Ascending aorta (tissue), 2 donors: ENCODE measurements at places on chromosomes 16 and 17. TPM values are rescaled to one million over a fixed set of nuclear protein-coding genes. Genes with fewer than 3 reads are reported as not detected.

GRCh38 chr17:40610359-40610758 is 37.3 kb downstream of the SMARCE1 start:
- no peak for DNase-seq
- no peaks in the 10 kb centered on the region for H3K27me3 ChIP-seq
- no peak overlapping the region for H3K4me3 ChIP-seq
- H3K27ac ChIP-seq = no peak overlapping the region
- no peaks in the 10 kb centered on the region for H3K36me3 ChIP-seq
- no peaks in the 10 kb centered on the region for H3K4me1 ChIP-seq

DNA sequence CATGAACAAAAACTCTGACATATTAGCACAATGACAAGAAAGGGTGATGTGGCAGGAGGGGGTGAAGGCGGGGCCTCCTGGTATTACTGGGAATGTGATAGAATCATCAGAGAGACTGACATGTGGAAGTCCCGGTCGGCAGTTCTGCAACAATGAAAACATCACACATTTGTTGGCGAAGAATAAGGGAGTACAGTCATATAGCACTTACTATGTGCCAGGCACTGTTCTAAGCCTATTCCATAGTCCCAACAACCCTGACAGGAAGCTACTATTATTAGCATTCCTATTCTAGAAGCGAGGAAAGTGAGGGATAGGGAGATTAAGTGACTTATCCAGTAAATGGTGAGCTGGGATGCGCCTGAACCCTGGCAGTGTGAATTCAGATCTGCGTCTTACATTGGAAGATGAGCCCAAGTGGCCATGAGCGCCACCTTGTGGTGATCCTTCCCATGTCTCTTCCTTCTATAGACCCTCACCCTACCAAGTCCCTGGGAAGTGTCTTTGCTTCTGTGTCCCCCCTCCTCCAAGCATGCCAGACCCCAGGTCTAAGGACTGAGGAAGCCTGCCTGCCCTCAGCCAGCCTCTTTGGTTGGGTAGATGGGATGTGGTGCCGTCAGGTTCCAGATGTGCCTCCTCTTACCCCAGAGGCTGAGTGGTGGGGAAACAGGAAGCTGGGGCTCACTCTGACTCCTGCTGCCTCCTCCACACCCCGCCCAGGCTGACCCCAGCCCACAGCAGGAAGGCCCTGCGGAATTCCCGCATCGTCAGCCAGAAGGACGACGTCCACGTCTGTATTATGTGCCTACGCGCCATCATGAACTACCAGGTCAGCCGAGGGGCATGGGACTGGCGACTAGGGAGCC is 14.0 kb downstream of the FMNL1 start:
- peak; percentile 84 for DNase-seq
- H3K4me3 ChIP-seq = no peak overlapping the region
- H3K27ac ChIP-seq = no peak overlapping the region
- no peaks in the 10 kb centered on the region for H3K27me3 ChIP-seq
- no peaks in the 10 kb centered on the region for H3K4me1 ChIP-seq

GRCh38 chr16:25134166-25134700 is 22.7 kb downstream of the LCMT1 start:
- H3K27me3 ChIP-seq = no peaks in the 10 kb centered on the region
- no peak overlapping the region for H3K4me3 ChIP-seq
- DNase-seq = no peak
- H3K4me1 ChIP-seq = no peaks in the 10 kb centered on the region

DNA sequence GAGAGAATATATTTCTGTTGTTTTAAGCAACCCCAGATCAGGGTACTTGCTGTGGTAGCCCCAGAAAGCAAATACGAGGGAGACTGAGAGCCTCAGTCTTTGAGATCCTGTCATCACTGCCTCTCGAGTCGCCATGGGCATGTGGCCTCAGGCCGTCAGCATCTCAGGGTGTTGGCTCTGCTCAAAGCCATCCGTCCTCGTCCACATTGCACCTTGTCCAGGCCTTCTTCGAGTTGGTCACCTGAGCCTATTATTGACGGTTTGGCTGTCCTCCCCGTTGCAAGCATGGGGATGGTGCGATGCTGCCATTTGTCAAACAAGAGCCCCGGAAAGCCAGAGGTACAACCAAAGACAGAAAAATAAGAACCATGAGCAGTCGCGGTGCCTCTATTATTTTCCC is 136.9 kb downstream of the IRF8 start:
- H3K36me3 ChIP-seq = no peaks in the 10 kb centered on the region
- no peaks in the 10 kb centered on the region for H3K27me3 ChIP-seq
- H3K27ac ChIP-seq = no peak overlapping the region
- DNase-seq = no peak

The LDHD gene
- total RNA-seq = 7.5 TPM

The ZP2 gene
- total RNA-seq = not detected

DNA sequence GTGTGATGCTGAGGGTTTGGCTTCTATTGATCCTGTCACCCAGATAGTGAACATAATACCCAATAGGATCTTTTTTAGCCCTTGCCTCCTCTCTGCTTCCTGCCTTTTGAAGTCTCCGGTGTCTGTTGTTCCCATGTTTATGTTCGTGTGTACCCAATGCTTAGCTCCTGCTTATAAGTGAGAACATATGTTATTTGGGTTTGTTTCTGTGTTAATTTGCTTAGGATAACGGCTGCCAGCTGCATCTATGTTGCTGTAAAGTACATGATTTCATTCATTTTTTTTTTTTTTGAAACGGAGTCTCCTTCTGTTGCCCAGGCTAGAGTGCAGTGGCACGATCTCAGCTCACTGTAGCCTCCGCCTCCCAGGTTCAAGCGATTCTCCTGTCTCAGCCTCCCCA is 23.0 kb downstream of the DUS2 start:
- no peak for DNase-seq
- H3K4me1 ChIP-seq = no peaks in the 10 kb centered on the region
- no peaks in the 10 kb centered on the region for H3K27me3 ChIP-seq

- no peaks in the 10 kb centered on the region for H3K36me3 ChIP-seq
- no peak for DNase-seq
- no peaks in the 10 kb centered on the region for H3K27me3 ChIP-seq
Observed at GRCh38 chr17:17755715-17756114, 74.5 kb downstream of the RAI1 start.

The TP53TG3D gene
- not detected for total RNA-seq

DNA sequence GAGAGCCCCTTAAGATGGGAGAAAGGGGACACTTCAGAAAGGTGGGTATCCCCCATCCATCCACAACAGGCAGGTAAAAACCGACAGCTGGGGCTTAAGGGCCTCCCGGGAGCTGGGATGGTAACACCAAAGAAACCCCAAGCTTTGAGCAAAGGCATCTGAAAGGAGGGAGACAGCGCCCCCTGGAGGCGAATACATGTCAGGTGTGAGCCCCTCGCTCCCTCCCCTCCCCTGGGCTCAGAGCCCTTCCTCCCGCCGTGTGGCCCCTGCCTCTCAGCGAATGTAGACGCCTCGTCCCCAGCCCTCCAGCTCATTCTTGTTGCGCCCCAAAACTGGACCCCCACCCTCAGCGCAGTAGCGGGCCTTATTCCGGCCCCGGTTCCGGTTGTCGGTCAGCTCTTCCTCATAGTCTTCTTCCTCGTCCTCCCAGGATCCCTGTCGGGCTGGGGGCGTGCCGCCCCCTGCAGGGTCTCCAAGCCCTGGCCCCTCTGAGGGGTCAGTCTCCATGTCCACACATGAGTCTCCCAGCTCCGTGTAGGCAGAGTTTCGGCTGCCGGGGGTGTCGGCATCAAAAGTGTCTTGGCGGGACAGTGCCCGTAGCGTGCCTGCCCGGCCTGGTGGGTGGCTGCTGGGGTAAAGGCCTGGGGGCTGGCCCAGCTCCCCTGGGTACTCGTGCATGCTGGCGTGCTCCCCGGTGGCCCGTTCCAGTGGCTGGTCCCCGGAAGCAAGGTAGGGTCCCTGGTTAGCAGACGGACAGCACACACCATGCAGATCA is 9.1 kb upstream of the ARL5C start:
- H3K36me3 ChIP-seq = peaks cover 30% of the 10 kb centered on the region
- no peaks in the 10 kb centered on the region for H3K4me1 ChIP-seq
- H3K27ac ChIP-seq = no peak overlapping the region
- H3K27me3 ChIP-seq = no peaks in the 10 kb centered on the region
- peak; percentile 89 for DNase-seq
- H3K4me3 ChIP-seq = no peak overlapping the region

- H3K4me3 ChIP-seq = no peak overlapping the region
- H3K4me1 ChIP-seq = no peaks in the 10 kb centered on the region
- H3K27me3 ChIP-seq = no peaks in the 10 kb centered on the region
- no peak overlapping the region for H3K27ac ChIP-seq
Observed at GRCh38 chr17:74798239-74798707, 22.1 kb upstream of the NAT9 start.

DNA sequence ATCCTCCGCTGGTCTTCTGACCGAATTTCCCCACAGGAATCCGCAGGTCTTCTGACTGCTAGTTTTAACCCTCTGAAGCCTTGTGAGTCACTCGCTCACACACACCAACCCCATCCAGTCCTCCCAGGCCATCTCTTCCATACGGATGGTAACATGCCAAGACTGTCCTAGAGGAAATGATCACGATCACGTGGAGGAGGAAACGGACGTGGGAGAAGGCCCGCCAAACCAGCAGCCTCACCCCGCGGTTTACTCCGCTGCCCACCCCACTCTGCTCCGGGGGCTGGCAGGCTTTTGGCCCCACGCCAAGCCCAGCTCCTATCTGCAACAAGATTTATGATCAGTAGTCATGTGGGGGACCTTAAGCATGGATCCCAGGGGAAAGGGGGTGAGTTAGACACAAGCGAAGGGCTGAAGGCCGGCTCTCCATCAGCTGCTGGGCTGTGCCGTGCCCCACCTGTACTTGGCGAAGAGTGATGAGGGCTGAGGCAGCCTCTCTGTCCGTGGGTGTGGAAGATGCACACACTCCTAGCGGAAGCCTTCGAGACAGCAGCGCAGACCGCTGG is 1.5 kb upstream of the FAAP100 start:
- no peaks in the 10 kb centered on the region for H3K27me3 ChIP-seq
- H3K4me1 ChIP-seq = peaks cover 17% of the 10 kb centered on the region
- peak overlapping the region; percentile 81 for H3K4me3 ChIP-seq
- H3K36me3 ChIP-seq = peaks cover 15% of the 10 kb centered on the region

DNA sequence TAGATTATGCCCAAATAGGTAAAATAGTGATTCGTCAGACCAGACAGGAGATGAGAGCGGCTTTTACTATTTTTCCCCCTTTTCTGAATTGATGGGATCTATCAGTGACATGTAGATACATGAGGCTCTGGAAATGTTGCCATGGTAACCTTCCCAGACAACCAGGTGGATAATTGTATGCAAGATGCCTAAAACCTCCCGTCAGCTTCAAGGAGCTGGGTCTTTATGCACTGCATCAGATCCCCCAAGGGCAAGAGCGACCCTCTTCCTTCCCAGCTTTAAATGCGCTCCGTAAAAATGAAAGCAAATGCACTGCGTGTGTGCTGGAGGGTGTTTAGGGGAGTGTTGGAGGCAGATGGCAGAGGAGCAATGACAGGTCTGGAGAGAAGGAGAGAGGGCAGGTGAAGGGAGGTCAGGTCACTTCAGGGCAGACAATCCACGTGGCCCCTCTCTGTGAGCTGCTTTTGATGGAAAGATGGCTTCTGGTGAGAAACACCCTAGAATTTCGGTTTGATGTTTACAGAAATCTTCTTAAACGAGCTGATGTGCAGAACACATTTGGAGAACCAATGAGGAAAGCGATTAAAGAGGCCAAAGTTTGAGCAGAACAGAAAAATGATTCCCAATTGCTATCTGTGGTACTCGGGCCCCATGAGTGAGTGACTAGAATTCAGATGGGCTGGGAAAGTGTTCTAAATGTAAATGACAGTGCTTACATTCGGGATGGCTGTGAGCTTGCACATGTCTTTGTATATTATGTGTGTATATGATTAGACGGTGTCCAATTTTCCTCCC is 461.7 kb upstream of the HSBP1 start:
- no peak overlapping the region for H3K4me3 ChIP-seq
- H3K36me3 ChIP-seq = peaks cover 3% of the 10 kb centered on the region
- DNase-seq = no peak
- H3K4me1 ChIP-seq = no peaks in the 10 kb centered on the region
- no peak overlapping the region for H3K27ac ChIP-seq

GRCh38 chr16:27639561-27640276 is 89.8 kb downstream of the KATNIP start:
- DNase-seq = no peak
- no peaks in the 10 kb centered on the region for H3K27me3 ChIP-seq
- no peak overlapping the region for H3K4me3 ChIP-seq
- no peaks in the 10 kb centered on the region for H3K36me3 ChIP-seq
- no peaks in the 10 kb centered on the region for H3K4me1 ChIP-seq
- H3K27ac ChIP-seq = no peak overlapping the region

DNA sequence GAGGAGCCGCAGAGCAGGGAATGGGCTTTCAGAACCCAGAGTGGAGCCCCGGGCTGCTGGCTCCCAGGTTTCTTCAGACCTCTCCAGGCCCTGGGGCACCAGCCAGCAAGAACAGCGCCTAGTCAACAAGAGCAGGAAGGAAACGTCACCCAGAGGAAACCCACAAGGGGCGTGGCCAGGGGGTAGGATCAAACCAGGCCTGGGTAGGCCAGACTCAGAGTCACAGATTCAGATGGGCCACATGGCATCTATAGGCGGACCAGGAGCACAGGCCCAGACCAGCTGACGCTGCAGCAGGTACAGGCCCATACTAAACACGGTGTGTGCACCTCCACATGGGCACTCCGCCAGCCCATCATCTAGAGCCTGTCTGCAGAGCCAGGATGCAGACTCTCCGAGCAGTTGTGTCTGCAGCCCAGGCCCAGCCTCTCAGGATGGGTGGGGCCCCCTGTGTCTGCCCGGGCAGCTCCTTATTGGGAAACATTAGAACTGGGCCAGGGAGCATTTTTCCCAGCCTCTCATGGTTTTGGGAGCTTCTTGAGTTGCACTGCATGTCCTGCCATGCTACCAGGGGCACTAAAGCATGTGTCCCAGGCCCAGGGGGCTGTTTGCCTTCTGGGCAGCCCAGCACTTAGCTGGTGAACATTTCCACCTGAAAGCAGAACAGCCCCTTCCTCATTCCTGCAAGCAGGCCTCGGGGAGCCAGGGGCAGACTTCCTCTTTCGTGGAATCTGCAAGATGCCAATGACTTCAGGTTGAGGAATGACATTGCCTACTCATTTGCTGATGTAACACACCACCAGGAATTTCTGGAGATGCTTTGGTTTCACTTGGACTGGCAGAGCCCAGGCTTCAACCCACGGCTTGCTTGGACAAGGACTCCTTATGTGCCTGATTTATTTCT is at the start of gene NLRP1:
NLRP1 (minus strand) TSS at position 127 of the 904 bp plus-strand sequence. CDS start 552 bp downstream, outside the sequence.
- no peaks in the 10 kb centered on the region for H3K27me3 ChIP-seq
- H3K4me3 ChIP-seq = peak within 1 kb of the TSS; percentile 56
- peaks cover 10% of the 10 kb centered on the region for H3K36me3 ChIP-seq
- peaks cover 23% of the 10 kb centered on the region for H3K4me1 ChIP-seq

- no peaks in the 10 kb centered on the region for H3K27me3 ChIP-seq
- H3K27ac ChIP-seq = no peak overlapping the region
- no peak for DNase-seq
- no peaks in the 10 kb centered on the region for H3K4me1 ChIP-seq
Observed at GRCh38 chr17:66652840-66653507, 181.9 kb upstream of the CACNG5 start.

- H3K27me3 ChIP-seq = no peaks in the 10 kb centered on the region
- no peaks in the 10 kb centered on the region for H3K4me1 ChIP-seq
- H3K27ac ChIP-seq = no peak overlapping the region
- no peak overlapping the region for H3K4me3 ChIP-seq
Observed at GRCh38 chr17:83010206-83011200, 68.9 kb upstream of the METRNL start.

The CD300LF gene
- total RNA-seq = not detected

GRCh38 chr17:78401891-78402290 is 23.4 kb downstream of the PGS1 start:
- DNase-seq = no peak
- H3K4me3 ChIP-seq = no peak overlapping the region
- H3K36me3 ChIP-seq = peaks cover 50% of the 10 kb centered on the region
- peaks cover 12% of the 10 kb centered on the region for H3K4me1 ChIP-seq
- no peak overlapping the region for H3K27ac ChIP-seq

The CDK5R1 gene
- total RNA-seq = not detected

The CCL2 gene
- 162 TPM for total RNA-seq
